ENCODE measurements at places on chromosomes 5 and 9.

DNA sequence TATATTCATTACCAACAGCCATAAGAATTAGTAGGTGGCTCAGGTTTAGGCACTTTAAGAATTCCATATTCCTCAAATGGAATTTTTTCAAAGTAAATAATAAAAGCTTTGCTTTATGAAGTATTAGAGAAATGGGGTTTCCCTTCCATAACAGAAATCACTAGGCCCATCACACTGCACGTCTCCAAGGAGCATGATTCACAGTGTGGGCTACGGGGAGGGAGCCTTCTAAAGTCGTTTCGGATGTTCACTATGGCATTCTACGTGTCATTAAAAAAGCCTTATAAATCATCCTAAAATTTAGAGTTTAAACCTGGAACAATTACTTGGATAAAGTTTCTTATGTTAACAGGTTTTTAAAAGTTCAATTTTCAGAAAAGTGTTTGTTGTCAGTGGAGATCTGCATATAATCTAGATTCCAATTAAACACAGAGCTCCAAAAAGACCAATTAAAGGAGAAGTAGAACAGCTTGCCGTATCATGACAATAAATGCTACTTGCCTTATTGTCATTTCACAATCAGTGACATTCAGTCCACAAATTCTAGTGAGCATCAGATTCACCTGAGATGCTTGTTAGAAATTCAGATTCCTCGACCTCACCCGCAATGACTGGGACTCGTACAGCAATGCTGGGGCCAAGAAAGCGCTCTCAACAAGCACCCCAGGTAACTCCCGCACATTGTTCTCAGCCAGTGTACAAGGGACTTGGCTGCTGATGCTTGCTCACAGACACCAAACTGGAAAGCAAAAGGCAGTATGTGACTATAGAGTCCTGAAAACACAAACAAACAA lies 115.7 kb downstream of the NFIB start:
- no peak for DNase-seq
- no peaks in the 10 kb centered on the region for H3K27me3 ChIP-seq
- no peak overlapping the region for H3K4me3 ChIP-seq
- H3K36me3 ChIP-seq, result no peaks in the 10 kb centered on the region

DNA sequence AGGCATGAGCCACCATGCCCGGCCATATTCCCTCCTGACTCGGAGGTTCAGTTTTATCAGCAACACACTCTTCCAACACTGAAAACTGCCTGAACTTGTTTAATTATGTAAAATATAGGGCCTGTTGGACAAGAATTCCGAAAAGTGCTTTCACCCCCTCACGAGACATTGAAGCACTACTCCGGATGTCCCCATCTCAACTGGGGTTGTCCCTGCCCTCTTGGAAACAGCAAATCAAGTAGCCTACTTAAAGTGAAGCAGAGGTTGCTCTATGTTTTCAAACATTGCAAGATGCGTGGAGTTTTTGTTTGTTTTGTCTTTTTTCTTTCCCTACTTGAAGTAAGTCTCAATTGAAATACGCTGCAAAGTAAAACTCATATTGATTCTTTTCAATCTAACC lies 7.6 kb downstream of the PTGER4 start:
- H3K36me3 ChIP-seq, result peaks cover 7% of the 10 kb centered on the region
- no peak for DNase-seq
- H3K4me1 ChIP-seq, result peaks cover 63% of the 10 kb centered on the region
- peak overlapping the region; percentile 88 for H3K4me3 ChIP-seq

GRCh38 chr5:69491838-69492390 lies 676 bp upstream of the OCLN start:
- DNase-seq, result no peak
- H3K4me3 ChIP-seq, result peak overlapping the region; percentile 79
- no peak overlapping the region for H3K27ac ChIP-seq
- H3K27me3 ChIP-seq, result peaks cover 67% of the 10 kb centered on the region
- H3K36me3 ChIP-seq, result peaks cover 2% of the 10 kb centered on the region
- peaks cover 10% of the 10 kb centered on the region for H3K4me1 ChIP-seq

DNA sequence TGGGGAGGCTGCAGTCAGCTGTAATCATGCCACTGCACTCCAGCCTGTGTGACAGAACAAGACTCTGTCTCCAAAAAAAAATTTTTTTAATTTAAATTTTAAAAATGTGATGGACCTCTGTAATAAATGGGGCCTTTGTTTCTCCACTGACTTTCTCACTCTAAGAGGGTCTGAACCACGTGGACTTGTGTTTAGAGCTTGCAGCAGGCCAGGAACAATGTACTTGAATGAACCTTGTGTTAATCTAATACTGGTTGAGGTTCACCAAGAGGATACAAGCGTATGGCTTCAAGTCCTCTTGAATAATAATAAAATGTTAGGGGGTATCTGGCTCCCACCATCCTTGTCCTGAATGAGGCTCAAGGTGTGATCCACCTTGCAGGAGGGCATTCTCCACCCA lies 14.4 kb upstream of the SLC2A8 start:
- H3K36me3 ChIP-seq, result peaks cover 4% of the 10 kb centered on the region
- DNase-seq, result no peak
- peaks cover 16% of the 10 kb centered on the region for H3K4me1 ChIP-seq
- no peak overlapping the region for H3K27ac ChIP-seq

DNA sequence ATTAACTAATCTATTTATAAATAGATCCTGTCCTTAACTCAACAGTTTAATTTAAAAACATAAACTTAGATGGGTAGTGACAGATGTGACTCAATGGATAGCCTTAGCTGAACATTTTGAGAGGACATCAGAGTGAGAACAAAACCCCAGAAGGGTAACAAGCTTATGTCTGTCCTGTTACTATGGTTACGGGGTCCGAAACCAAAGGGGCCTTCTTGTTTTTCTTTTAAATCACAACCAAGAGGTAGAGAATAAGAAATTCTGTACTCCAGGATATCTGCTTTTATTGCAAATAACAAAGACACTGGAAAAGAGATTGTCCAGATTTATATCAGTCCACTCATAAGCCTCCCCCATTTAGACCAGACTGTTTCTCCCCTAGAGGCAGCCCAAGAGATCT lies 612.1 kb downstream of the MTRR start:
- H3K27me3 ChIP-seq, result no peaks in the 10 kb centered on the region
- DNase-seq, result no peak
- H3K36me3 ChIP-seq, result no peaks in the 10 kb centered on the region
- H3K4me3 ChIP-seq, result no peak overlapping the region

GRCh38 chr9:20725675-20726074 lies 41.6 kb downstream of the FOCAD start:
- DNase-seq, result no peak
- no peak overlapping the region for H3K27ac ChIP-seq
- H3K4me3 ChIP-seq, result peak overlapping the region; percentile 12
- H3K36me3 ChIP-seq, result peaks cover 12% of the 10 kb centered on the region
- peaks cover 23% of the 10 kb centered on the region for H3K4me1 ChIP-seq

GRCh38 chr5:57626703-57627102 lies 144.1 kb upstream of the ACTBL2 start:
- DNase-seq, result no peak
- H3K4me1 ChIP-seq, result no peaks in the 10 kb centered on the region
- H3K27me3 ChIP-seq, result peaks cover 43% of the 10 kb centered on the region
- H3K36me3 ChIP-seq, result peaks cover 4% of the 10 kb centered on the region
- no peak overlapping the region for H3K4me3 ChIP-seq

DNA sequence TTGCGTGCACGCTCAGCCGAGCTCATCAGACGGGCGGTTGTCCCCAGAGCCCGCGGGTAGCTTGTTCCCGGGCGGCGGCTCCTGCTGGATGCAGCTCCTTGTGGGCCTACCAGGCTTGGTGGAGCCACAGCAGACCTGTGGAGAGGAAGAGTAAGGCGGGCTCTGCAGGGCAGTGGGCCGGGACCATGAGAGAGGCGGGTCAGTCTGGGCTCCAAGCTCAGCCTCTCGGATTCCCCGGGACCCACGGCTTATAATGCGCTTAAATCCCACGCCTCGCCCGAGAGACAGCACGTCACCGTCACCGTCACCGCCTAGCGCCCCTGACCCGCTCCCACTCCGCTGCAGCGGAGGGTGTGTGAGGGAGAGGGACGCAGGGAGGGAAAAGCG lies 1.9 kb upstream of the ANKRD18A start:
- no peak for DNase-seq
- H3K36me3 ChIP-seq, result no peaks in the 10 kb centered on the region
- peaks cover 16% of the 10 kb centered on the region for H3K4me1 ChIP-seq
- peak overlapping the region; percentile 94 for H3K4me3 ChIP-seq

DNA sequence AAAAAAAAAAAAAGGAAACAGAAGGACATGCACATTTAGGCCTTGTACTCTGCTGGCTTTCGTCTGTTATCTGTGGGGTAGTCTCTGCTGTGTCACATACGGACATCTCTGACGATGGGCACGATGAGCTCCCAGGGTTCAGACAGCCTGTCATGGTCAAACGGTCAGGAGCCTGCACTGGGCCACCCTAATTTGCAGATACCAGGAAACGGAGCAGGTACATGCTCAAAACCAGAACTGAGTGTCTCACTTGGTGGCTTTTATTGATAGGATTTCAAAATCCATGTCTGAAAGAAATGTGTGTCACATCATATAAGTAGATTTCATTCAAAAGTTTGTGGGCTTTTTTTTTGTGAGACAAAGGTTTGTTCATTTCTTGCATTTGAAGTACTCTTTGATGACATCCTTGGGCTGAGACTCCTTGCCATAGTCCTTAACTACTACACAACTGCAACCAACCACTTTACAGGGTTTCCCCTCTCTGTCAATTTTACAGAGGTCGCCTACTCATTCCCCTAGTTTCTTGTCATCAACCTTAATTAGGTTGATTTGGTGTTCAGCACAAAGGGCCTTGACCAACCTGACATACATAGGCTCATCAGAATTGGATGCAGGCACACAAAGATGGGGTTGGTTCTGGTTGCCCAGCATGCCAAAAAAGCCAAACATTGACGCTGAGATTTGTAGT lies 9.0 kb downstream of the CKMT2 start:
- H3K4me3 ChIP-seq, result no peak overlapping the region
- no peaks in the 10 kb centered on the region for H3K27me3 ChIP-seq
- DNase-seq, result no peak
- H3K36me3 ChIP-seq, result no peaks in the 10 kb centered on the region
- no peak overlapping the region for H3K27ac ChIP-seq
- peaks cover 8% of the 10 kb centered on the region for H3K4me1 ChIP-seq

- no peak overlapping the region for H3K27ac ChIP-seq
- no peak overlapping the region for H3K4me3 ChIP-seq
- H3K27me3 ChIP-seq, result peaks cover 6% of the 10 kb centered on the region
- no peak for DNase-seq
- no peaks in the 10 kb centered on the region for H3K4me1 ChIP-seq
- no peaks in the 10 kb centered on the region for H3K36me3 ChIP-seq
Observed at GRCh38 chr5:96459313-96460121, 26.5 kb upstream of the PCSK1 start.

DNA sequence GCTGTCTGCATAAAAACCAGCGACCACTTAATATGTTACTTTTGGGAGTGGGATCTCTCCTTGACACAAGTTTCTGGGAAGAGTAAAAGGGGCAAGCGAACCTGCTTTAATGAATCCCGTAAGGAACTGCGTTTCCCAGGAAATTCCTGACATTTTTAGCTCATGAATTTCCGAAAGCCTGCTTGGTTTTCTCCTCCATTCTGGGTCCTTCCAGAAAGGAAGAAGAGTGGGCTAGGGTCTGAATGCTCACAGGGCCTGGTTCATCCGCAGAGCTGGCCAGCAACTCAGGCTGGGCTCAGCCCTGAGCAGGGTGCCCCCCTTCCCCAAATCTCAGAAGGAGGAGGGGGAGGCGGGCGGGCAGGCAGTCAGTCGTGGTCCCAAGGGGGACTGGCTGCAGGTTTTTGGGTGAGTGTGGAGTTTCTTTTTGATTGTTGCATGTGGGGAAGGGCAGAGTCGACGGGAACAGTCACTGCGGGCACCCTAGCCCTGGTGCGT lies 1.2 kb upstream of the PURA start:
- peak overlapping the region; percentile 93 for H3K27ac ChIP-seq
- no peaks in the 10 kb centered on the region for H3K36me3 ChIP-seq
- H3K4me3 ChIP-seq, result peak overlapping the region; percentile 96
- no peaks in the 10 kb centered on the region for H3K27me3 ChIP-seq
- no peak for DNase-seq
- H3K4me1 ChIP-seq, result peaks cover 46% of the 10 kb centered on the region

- peak overlapping the region; percentile 87 for H3K27ac ChIP-seq
- no peaks in the 10 kb centered on the region for H3K27me3 ChIP-seq
- peak; percentile 61 for DNase-seq
- peaks cover 31% of the 10 kb centered on the region for H3K4me1 ChIP-seq
- peak overlapping the region; percentile 94 for H3K4me3 ChIP-seq
Observed at GRCh38 chr9:137029058-137029936, 1.3 kb upstream of the ABCA2 start.

GRCh38 chr5:170228762-170229435 lies 3.9 kb upstream of the C5orf58 start:
- H3K4me1 ChIP-seq, result peaks cover 6% of the 10 kb centered on the region
- H3K27ac ChIP-seq, result peak overlapping the region; percentile 27
- H3K36me3 ChIP-seq, result no peaks in the 10 kb centered on the region
- H3K4me3 ChIP-seq, result no peak overlapping the region
- DNase-seq, result no peak

- H3K4me1 ChIP-seq, result no peaks in the 10 kb centered on the region
- H3K27me3 ChIP-seq, result peaks cover 23% of the 10 kb centered on the region
- no peak overlapping the region for H3K27ac ChIP-seq
- no peak for DNase-seq
- H3K4me3 ChIP-seq, result no peak overlapping the region
Observed at GRCh38 chr5:144028636-144029035, 141.8 kb downstream of the YIPF5 start.

DNA sequence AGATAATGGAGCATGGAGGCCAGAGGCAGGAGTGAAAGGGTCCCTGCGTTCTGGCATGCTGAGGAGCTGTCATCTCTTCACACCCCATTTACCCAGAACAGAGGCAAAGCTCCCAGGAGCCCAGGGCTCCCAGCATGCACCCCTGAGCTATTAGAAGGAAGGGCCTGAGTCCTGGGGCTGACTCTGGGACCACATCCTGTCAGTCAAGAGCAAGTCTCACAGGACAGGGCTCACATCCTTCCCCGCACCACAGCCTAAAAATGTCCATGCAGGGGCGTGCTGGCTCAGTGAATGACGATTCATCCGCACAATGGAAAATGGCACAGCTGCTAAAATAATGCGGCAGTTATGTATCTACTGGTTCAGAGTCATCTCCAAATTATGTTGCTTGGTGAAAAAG lies 31.4 kb downstream of the CAMK2A start:
- no peak overlapping the region for H3K4me3 ChIP-seq
- no peaks in the 10 kb centered on the region for H3K4me1 ChIP-seq
- H3K27ac ChIP-seq, result no peak overlapping the region

DNA sequence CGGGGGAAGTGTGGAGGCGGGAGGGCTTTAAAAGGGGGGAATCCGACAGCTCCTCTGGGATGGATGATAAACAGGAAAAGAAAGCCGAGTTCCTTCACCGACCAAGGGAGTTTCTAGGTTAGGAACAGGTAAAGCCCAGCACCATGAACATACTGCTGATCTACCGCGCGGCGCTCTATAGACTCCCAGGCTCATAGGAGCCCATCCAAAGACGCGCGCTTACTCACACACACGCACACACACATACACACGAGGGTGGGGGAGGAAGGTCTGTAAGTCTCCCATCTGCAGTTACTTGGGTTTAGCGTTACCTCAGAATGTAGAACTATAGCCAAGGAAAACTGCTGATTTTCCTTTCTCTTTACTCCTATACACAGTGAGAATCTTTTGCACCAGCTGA lies 2.6 kb upstream of the GABRB2 start:
- H3K4me1 ChIP-seq, result no peaks in the 10 kb centered on the region
- H3K4me3 ChIP-seq, result no peak overlapping the region
- no peak for DNase-seq
- no peak overlapping the region for H3K27ac ChIP-seq
- H3K36me3 ChIP-seq, result no peaks in the 10 kb centered on the region

Data from T-helper 17 cell (primary cell).